ENCODE measurements at places on chromosomes 11 and 22.
A peak's percentile ranks its signal among the peaks of the same experiment; 100 is the strongest.

GRCh38 chr11:104803776-104804175 lies 94.5 kb downstream of the CASP12 start:
- DNase-seq = no peak

- no peak for DNase-seq
Observed at GRCh38 chr22:22375576-22376351, 131.2 kb downstream of the VPREB1 start.

- DNase-seq = peak; percentile 14
Observed at GRCh38 chr22:50674606-50675552, 2.3 kb downstream of the SHANK3 start.

DNA sequence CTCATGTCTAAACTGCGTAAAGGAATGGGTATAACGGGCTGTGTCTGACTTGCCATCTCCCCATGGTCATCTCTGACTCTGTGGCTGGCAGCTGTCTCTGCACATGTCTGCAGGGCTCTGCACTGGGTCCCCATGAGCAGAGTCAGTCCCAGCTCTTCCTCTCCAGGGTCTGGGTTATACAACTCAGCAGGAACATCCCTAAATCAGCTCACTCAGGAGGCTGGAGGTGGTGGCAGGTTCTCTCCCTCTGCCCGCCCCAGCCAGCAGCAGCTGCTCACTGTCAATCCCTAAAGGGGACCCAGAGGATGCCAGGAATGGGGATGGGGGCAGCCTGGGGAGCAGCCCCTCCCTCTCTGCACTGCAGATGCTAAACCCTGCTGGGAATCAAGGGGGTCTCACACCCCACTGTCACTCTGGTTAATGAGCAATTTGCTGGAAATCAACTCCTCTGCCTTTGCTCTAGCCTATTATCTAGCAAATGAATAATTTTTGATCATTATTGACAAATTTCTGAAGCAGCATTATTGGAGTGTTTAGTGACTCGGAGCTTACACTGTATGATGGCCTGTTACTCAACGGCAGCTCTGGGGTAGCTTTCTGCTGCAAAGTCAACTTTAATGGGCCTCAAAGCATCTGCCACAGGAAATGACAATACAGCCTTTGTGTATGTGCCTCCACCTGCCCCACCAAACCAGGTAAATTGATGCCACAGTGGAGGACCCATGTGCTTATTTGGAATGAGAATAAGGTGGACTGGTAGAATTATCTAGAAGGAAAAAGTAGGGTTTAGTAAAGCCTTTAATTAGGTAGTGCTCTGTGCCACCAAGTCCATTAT lies 55.7 kb upstream of the SHANK2 start:
- DNase-seq = no peak

- DNase-seq = peak; percentile 81
Observed at GRCh38 chr22:36383110-36383581, 4.6 kb downstream of the MYH9 start.

GRCh38 chr11:25218036-25218435 lies 721.2 kb downstream of the LUZP2 start:
- DNase-seq = no peak

GRCh38 chr22:31947296-31947695 lies 3.0 kb downstream of the YWHAH start:
- DNase-seq = no peak

- no peak for DNase-seq
Observed at GRCh38 chr22:36512991-36513390, 6.2 kb upstream of the FOXRED2 start.

DNA sequence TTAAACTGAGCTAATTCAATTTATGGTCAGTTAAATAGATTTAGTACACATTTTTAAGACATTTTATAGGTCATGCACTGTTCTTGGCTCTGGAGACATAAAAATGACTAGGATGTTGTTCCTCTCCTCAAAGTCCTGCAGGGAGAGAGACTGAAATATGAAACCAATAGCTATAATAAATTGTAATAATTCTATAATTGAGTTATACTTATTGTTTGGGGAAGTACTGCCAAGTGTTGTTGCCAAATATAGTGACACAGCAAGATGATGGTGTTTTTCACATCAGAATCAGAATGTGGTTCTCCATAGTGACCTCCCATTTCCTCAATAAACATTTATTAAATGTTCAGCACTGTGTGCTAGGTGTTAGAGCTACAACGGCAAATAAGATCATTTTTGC lies 470.6 kb downstream of the NTM start:
- DNase-seq = no peak

GRCh38 chr11:106503901-106504300 lies 426.4 kb downstream of the AASDHPPT start:
- peak; percentile 13 for DNase-seq

GRCh38 chr11:6682591-6682935 lies 577 bp downstream of the MRPL17 start:
- no peak for DNase-seq

DNA sequence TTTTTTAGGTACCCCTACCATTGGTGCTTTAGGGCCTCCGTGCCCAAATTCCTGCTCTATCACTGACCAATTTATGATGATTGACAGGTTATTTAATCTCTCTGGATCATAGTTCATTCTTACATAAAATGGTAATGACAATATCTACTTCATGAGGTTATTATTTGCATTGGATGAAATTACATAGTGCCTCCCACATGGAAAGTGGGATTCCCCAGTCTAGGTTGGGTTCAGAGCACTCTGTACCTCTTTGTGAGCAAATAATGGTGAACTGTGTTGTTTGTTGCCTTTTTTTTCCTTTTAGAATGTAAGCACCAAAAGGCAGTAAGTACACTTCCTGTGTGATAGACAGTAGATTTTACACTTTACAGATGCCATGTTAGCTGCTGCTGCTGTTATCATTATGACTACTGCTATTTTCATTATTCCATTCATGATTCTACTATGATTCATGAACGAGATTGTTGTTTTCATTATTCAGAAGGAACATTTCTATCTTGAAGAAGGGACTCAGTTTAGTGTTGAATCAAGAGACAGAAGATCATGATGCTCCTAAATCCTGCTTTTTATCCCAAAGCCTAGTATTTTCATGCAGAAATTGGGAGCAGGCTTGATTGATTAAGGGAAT lies 100.8 kb downstream of the ALX4 start:
- no peak for DNase-seq

DNA sequence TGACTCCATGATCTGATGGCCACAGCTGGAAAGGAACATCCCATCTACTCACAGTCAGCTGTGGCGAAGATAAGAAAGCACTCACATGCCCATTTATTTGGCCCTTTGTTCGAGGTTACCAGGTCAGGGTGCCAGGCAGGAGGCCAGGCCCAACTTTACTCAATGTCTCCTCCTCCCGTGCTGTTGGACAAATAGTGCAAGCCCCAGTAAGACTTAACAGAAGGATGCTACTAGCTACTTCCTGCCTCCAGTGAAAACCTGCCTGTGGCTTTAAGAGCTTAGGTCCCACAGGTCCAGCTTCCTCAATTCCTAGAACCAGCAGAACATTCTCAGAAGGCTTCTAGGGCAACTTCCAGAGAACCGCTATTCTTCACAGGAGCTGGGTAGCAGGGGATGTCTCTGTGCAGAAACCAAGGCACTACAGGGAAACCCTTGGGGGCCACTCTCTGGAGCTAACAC lies 12.9 kb upstream of the CRY2 start:
- DNase-seq = no peak

DNA sequence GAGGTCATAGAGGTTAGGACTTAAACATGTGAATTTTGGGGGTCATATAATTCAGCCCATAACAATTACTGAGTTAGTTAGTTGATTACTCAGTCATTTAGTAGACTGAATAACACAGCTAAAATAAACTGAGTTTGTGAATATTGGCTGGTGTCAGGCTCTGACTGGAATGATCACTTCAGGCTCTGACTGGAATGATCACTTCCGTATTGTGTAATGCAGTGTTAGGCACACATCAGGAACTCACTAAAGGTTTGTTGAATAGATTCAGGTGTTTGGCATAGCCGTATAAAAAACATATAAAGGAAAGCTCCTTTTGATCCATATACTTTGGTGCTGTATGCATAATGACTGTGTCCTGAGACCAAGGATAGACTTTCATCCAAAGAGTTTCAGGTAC lies 610.5 kb downstream of the INSC start:
- DNase-seq = no peak

DNA sequence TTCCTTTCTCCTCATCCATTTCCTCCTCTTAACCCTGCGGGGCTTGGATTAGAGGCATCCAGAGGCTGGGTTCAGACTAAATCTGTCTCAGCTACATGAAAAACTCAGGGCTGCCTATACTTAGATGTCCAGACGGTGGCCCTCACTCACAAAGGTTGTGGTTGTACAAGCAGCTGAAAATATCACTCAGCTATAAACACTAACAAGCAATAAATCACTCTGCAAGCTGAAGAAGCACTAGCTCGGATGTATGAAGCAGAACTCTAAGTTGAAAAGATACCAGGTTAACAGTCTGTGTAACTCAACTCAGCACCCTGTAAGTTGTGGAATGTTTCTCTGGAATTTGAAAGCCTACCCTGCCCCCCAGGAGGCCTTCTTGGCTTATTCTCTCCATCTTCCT lies 82.9 kb downstream of the EXT2 start:
- peak; percentile 77 for DNase-seq

DNA sequence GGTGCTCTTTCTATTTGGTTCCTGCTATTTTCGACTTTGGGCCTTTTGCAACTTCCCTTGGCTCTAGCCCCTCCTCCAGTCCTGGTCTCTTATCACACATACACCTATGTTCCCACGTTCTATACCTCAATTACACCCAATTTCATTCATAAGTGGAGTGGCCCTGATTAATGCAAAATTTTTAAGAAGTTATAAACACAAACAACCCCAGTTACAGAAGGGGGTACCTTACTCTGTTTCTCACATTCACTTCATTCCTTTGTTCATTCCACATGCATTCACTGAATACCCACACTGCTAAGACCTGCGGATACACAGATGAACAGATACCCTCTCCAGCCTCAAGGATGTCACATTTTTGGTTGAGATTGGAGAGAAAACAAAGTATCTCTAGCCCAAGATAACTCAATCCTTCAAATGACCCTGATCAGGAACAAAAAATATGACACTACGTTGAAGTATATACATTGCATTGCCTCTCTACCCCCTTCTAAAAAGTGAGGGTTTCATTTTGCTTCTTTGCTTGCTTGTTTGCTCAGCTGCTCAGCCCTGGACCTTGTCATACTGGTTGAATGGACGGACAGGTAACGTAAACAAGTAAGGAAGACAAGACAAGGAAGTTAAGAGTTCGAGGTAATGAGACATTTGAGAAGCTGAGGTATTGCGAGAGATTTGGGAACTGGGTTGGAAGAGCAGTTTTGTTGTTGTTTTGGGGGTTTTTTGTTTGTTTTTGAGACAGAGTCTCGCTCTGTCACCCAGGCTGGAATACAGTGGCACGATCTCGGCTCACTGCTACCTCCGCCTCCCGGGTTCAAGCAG lies 3.6 kb upstream of the VPS37C start:
- no peak for DNase-seq

DNA sequence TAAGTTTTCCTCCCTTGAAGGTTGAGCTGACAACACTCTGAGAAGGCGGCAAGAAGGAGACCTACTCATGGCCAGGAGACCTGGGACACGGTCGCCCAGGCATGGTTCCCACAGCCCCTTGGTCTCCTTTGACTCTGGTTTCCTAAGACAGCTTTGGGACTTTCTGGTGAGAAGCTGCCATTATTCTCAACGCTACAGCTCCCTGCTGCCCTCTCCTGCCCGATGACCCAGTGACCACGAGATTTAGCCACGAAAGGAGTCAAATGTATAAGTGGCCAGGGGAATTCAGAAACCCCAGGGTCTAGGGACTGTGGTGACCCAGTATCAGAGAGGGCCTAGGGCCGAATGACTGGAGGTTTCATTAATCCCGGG lies 699 bp upstream of the SDF2L1 start:
- DNase-seq = peak; percentile 47

DNA sequence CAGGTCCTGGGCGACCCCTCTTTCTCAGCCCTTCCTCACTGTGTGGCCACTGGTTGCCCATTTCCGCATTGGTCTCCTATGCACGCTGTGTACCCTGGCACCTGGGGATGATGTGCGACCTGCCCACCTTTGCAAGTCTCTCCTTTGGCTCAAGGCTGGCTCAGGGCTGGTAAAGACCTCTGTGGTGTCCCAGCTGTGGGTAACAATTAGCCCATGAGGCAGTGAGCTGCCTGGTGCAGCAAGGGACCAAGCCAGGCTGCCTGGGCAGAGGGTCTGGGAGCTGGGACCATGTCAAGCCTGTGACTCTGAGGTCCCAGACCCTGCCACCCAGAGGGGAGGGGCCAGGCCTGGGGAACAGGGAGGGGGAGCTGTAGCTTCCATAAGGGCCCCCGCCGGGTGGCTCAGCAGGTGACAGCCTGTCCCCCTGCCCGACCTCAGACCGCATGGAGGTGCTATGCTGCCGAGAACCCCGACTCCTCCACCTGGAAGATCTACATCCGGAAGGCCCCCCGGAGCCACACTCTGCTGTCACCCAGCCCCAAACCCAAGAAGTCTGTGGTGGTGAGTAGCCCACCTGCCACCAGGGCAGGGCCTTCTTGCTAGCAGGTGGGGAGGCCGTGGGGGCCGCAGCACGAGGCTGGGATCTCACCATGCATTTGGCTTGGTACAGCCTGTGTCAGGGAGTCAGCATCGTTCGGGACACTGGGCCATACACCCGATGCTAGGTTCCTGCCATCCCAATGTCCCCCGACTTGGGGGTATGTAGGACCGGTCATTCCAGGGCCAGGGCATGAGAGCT lies 112.5 kb downstream of the KCNQ1OT1 start:
- no peak for DNase-seq

DNA sequence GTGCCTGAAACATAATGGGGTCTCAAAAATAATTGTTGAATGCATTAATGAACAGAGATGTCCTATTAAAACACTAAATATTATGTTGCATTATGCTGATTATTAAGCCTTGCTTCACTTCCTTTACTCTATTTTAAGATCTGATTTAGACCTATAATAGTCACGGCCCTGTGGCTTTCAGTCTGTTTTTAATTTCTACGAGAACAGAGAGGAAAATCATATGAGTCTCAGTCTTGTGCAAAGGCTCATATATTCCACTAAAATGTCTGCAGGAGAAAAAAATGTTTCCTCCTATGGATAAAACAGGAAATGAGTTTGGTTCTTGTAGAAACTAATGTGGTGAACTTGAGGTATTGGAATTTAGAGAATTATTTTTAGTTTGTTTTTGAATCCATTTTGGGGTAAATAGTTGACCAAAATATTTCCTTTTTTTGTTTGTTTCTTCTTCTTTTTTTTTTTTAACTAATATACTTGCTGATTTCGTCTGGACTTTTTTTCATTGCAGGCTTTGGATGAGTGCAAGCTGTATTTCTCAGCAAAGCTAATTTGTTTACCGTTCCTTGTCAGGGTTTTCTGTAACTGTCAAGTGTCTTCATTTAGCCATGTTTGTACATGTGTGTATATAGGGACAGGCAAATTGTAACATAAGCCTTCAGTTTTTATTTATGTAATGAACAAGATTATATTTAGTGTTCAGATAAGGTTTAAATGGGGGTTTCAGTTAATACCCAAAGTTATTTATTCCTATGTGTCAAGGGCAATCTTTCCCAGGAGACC lies 139.1 kb upstream of the DDI1 start:
- DNase-seq = peak; percentile 55

- no peak for DNase-seq
Observed at GRCh38 chr11:67194096-67194495, 72.2 kb upstream of the GRK2 start.
